ENCODE measurements at places on chromosomes 12 and 14.

DNA sequence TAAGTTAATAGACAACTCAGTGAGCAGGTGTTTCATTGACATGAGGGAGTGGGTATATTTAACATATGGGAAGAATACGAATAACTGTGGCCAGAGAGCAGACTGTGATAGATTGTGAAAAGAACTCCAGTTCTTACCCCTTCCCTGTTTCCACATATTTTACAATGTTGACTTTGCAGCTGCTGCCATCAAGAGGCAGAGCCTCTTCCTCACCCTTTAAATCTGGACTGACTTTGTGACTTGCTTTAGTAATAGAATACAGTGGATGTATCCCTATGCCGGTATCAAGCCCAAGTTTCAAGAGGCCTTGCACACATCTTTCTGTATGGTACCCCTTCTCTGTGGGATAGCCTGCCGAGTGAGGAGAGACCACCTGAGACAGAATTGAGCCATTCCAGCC lies 356.7 kb downstream of the ETNK1 start:
- peak; percentile 60 for DNase-seq

DNA sequence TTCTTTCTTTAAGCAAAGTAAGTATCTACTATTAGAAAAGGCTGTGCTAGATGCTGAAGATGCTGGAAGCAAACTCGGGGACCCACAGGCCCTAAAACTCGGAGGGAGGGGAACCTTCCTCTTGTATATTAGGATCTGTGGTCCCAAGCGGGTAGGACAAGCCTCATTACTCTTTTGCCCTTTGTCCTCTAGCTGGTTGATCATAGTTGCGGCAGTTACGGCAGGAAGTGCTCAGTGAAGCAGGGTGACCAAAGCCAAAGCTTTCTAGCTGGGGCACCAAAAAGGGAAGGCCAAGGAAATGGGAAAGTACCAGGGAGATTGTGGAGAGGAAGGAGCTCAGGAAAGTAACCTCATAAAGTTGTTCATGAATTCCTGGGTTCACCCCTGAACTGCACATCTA lies 76.3 kb downstream of the SCFD1 start:
- DNase-seq = no peak

DNA sequence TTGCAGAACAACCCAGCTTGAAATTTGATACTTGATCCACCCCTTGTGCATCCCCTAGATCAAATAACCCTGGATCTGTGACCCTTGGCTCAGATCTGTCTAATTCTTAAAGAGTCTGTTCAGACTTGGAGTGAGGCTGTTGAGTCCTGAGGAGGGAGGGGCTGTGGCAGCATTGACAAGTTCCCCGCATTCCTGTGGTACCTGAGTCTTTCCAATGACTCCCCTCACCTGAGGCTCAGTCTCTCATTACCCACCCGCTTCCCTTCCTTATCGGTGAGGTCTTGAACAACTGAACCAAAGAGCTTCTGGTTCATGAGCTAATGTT lies 16.1 kb upstream of the HDAC7 start:
- no peak for DNase-seq

- DNase-seq = no peak
These were observed 739 bp upstream of the PPP2R5E start for GRCh38 chr14:63543826-63544406.

DNA sequence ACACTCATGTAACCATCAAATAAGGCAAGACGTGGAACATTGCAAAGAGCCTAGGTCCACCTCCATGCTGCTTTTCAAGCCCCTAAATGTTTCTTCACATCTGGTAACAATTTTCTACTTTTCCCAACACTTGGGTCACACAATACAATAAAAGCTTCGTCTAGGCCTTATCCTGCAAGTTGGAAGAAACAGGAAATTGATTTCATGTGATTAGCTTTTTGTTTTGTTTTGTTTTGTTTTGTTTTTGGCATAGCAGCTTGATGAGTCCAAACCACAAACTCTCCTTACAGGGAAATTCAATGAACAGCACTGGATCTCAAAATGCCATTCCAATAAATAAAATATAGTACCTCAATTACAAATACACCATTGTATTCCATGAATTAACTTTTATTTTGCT lies 19.3 kb downstream of the TAS2R50 start:
- DNase-seq = peak; percentile 69

Measured in fibroblast of the aortic adventitia (primary cell).